Globus pallidus (tissue), 1 donor: ENCODE measurements at places on chromosomes 4 and X.

DNA sequence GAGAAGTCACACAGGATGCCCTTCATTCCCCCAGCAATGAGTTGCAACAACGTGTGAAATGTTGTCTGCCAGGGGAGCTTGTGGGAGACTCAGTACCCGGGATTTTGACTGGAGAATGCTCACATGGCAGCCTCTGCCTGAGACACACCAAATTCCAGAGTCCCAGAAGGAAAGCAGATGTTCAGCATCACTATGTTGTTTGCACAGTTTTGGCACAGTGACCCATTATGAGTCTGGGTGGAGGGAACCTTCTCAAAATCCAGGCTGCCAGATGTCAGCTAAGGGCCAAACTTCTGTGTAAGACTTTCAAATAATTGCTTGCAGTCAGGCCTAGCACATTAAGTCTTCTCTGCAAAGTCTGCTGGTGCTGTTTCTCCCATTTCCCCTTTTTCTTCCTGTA is 1029.7 kb upstream of the TENM3 start:
- DNase-seq, result no peak

GRCh38 chrX:42680666-42681065 is 97.3 kb downstream of the PPP1R2C start:
- peak; percentile 13 for DNase-seq

- peak; percentile 16 for DNase-seq
These were observed 48.6 kb upstream of the AP1S2 start for GRCh38 chrX:15903186-15903681.

- DNase-seq, result no peak
These were observed 19.5 kb downstream of the WWC2 start for GRCh38 chr4:183118585-183118984.

- DNase-seq, result peak; percentile 21
These were observed 16.3 kb upstream of the DRD5 start for GRCh38 chr4:9765091-9765490.

GRCh38 chrX:109398833-109399232 is 83.1 kb downstream of the GUCY2F start:
- no peak for DNase-seq

DNA sequence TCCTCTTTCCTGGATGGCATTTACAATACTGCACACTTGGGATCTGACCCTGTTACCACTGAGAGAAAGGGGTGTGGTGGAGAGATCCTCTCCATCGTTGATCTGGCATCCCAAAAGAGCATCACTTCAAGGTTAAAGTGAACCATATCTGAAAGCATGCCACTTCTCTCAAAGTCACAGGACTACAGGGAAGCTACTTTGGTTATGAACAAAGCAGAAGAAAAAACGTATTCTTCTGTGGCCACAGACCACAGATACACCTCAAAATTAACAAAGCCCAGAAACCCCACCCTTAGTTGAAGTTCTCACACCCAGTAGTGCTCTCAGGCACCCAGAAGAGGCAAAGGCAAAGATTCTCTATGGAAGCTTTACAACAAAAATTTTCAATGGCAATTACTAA is 108.3 kb downstream of the JADE1 start:
- DNase-seq, result no peak

- no peak for DNase-seq
These were observed 102.8 kb downstream of the PJA1 start for GRCh38 chrX:69062493-69062892.

GRCh38 chr4:143234153-143234552 is 49.4 kb downstream of the USP38 start:
- no peak for DNase-seq

DNA sequence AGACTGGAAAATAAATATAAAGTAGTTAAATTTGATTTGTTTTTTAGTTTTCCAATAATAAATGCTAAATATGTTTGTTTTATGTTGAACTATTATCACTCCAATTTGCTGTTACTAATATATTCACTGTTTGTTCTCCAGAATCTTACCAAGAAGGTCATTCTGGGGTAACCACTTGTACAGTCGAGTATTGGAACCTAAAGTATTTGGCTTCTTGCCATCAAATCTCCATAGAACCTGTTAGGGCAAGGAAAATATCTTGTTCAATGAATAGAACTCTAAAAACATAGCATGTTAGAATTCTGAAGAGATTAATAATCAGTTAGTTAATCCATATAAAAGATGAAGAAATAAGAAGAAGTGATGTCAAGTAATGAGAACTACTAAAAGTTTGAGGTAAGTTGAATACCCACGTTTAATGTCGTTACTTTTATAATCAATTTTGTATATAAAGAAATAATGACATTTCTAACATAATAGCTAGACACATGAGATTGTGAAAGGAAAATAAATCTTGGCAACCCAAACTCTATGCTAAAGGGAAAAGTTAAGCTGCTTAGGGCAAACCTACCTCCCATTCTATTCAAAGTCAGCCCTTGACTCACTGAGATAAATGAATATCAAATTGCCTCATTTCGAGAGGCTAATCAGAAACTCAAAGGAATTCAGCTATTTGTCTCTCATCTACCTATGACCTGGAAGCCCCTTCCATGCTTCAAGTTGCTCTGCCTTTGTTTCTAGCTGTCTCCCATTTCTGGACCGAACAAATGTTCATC is 15.3 kb downstream of the UGT2B15 start:
- DNase-seq, result no peak

- no peak for DNase-seq
These were observed 12.1 kb downstream of the EIF1AX start for GRCh38 chrX:20129547-20129946.

DNA sequence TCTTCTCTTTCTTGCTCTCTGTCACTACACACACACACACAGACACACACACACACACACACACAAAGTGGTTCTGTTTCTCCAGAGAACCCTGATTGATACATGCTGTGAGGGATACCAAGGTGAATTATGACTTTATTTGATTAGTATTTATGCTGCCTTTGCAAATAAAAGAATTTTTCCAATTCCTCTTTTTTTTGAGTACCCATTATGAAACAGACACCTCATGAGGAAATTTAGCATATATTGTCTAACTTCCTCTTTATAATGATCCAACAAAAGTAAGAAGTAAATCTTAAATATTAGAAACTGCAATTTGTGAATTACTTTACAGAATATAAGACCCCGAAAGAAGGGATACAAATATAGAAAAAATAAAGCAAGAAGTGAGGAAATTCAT is 14.3 kb upstream of the RAB28 start:
- no peak for DNase-seq
